Astrocyte of the hippocampus (primary cell): ENCODE measurements at places on chromosomes 6 and 20.
A peak's percentile ranks its signal among the peaks of the same experiment; 100 is the strongest.

- no peak for DNase-seq
Measured at GRCh38 chr6:146590492-146590891, 8.3 kb upstream of the ADGB start.

DNA sequence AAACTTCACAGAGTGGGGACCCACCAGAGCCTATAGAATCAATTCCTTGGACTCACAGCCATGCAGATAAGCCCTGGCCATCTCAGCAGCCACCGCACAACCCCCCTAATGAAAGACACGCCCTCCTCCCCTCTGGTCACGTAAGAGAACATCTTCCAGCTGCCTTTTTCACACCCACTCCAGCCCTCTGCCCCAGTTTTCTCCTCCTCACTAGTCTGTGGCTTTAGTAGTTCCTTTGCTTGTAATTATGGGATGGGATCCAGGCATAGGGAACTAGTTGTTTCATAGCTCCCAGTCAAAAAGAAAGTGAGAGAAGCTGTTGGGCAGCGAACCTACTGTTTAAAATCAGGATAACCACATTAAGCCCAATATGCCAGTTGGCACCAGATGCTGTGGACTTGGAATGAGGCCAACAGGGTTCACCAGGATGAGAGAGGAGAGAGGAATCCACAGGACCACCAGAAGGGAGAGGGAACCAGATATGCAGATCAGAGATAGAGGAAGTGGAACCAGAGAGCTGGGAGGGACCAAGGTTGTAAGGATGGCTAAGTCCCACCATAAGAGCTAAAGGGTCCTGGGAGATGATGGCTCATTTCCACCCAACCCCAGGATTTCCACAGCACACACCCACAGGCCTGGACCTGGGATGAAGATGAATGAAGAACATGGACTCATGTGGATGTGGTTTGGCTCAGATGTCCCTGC, 9.0 kb upstream of the BTN3A1 start:
- peak; percentile 12 for DNase-seq

DNA sequence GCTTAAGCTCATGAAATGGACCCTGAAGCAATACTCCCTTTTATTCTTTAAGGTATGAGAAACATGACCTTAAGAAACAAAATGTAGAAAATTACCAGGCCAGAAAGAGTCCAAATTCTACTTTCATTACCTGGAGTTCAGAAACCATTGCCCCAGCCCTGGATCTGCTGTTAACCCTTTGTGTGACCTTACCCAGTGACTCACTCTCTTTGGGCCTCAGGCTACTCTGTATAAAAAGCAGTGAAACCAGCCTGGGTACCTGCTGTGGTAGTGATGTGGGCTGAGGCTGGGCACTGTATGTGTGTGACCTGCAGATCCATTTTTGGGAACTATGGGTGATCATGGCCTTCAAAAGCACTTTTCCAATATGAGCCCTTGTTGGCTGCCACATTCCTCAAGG, 47.2 kb downstream of the SLC9A8 start:
- no peak for DNase-seq

GRCh38 chr6:148700047-148700715, 46.6 kb upstream of the UST start:
- no peak for DNase-seq

GRCh38 chr6:107820338-107821261, 3.5 kb downstream of the SCML4 start:
- peak; percentile 68 for DNase-seq

DNA sequence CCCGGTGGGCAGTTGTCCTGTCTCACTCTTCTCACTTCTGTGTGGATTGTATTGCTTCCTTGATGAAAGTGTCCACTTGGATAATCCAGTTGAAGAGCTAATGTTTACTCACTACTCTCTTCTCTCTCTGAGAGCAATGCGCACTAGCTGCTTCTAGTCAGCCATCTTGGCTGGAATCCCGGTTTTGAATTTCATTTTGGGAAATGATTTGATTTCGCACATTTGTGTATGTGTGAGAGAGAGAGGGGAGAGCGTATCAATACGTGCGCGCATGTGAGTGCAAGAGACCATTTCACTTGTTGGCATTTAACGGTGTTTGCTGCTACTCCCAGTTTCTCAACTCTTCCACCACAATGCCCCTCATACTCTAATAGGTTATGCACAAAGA, 67.8 kb downstream of the KLHL32 start:
- DNase-seq: no peak

GRCh38 chr6:14051355-14051754, 66.2 kb upstream of the CD83 start:
- no peak for DNase-seq

DNA sequence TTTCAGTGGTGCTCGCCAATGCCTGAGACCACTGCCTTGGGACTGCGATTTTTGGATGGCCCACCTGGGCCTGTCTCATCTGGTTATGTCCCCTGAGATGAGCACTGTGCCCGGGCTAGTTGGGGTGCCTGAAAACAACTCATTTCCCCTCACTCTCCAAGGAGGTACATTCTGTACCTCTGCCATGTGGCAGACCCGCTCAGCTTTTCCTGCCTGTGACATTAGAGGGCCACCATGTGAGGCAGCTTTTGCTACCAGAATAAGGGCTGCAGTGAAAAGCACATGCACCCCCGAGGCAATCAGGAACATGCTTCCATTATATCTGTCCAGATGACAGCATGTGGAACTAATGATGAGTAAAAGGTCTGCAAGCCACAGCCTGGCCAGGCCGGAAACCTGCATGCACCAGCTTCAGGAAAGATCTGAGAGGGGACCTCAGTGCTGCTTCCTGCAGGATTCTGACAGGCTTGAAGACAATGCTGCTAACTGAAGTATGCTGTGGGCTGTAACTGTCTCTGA, 11.3 kb upstream of the SRSF6 start:
- DNase-seq: no peak

DNA sequence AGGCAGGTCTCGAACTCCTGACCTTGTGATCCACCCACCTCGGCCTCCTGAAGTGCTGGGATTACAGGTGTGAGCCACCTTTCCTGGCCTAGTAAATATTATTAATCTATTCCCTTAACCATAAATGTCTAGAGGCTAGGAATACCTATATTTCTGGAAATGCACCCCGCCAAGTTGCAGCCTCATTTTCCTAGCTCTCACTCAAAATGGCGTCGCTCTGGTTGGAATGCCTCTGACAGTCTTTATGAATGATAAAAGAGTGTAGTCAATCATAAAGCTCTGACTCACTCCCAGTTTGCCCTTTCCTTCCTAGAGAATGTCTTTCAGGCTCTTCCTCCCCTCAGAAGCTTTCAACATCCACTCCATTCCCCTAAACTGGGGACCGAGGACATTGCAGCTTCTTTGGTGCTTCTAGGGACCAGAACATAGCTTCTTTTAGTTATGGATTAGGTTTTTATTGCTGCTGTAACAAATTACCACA, 14.1 kb upstream of the TRIM26 start:
- no peak for DNase-seq

DNA sequence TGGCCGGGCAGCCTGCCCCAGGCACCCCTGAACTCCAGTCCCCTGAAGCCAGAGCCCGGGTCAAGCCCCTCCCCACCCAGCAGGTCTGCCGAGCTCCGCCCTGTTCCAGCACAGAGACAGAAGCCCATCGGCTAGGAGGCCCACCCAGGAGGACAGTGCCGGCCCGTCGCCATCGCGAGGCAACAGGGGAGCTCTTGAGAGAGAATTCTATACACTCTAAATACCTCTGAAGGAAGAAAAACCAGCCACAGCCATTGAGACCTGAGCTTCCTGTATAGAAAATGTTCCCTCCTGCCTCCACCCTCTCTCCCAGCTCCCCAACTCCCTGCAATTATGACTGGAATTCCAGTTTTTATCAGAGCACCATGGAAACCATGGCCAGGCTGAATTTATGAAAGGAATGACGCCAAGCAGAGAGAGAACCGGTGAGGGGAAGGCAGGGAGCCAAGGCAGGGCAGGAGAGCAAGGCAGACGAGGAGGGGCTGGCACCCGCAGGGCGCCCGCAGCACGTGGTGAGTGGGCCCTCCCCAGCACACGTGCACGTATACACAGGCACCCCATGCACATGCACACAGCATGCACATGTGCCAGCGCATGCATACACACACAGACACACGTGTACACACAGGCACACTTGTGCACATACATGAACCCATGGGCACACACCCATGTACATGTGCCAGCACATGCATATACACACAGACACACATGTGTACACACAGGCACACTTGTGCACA, 27.6 kb upstream of the MRGBP start:
- DNase-seq: peak; percentile 88

GRCh38 chr6:155867682-155868081, 412.0 kb upstream of the NOX3 start:
- no peak for DNase-seq

DNA sequence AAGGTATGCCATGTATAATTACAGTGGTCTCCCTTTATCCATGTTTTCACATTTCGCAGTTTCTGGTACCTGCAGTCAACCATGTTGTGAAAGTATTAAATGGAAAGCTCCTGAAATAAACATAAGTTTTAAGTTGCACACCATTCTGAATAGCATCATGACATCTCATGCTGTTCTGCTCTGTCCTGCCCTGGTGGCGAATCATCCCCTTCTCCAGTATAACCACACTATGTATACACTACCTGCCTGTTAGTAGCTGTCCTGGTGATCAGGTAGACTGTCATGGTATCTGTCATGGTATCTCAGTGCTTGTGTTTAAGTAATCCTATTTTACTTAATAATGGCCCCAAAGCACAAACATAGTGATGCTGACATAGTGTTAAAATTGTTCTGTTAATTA, 97.1 kb downstream of the ZFAND3 start:
- no peak for DNase-seq

- peak; percentile 67 for DNase-seq
Measured at GRCh38 chr6:42118162-42119001, 24.0 kb downstream of the C6orf132 start.

DNA sequence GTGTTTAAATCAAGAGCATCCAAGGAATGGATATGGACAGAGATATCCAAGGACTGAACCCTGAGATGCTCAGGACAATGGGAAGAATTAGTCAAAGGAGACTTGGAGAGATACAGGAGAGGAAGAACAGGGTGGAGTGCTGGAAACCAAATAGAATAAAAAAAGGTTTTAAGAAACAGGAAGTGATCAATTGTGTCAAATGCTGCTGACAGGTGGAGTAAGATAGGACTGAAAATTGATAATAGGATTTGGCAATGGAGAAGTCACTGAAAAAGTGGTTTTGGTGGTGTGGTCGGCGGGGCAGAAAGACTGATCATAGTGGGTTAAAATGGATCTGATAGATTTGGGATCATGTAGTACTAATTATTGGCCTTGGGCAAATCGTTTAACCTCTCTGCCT, 37.9 kb upstream of the PNRC1 start:
- DNase-seq: no peak

GRCh38 chr6:109452181-109452580, 3.4 kb downstream of the MICAL1 start:
- no peak for DNase-seq

GRCh38 chr6:109024368-109024767, 70.3 kb downstream of the SESN1 start:
- DNase-seq: no peak

DNA sequence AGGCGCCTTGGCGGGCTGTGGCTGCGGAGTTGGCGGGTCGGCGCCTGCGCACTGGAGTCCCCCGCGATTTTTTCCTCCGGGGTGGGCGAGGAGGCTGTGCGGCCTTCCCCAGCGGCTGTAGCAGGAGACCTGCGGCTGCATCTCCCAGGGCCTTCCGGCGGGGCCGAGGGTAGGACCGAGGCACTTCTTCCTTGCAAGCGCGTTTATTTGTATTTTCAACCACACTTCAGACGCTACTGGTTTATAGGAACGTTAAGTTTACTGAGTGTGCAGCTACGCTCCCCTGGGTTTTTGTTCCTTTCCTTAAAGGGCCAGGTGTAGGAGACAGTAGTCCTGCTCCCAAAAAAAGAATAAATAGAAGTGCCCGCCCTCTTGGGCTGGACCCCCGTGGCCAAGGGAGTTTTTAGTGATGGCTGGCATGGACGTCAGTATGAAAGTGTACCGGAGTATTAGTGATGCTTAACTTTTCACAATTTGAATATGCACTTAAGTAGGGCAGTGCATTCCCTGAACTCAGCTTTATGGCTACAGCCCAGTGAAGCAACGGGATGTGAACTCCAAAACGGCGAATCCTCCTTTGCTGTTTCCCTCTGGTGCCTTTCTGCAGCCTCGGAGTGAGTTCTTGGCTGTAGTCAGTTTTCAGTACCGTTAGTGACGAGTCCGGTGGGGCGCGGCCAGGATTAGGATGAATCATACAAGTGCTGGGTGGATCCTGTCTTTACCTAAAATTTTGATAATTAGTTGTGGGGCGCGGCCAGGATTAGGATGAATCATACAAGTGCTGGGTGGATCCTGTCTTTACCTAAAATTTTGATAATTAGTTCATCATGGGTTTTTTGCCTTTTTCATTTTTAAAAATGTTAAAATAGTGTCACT, 1.0 kb upstream of the FBXO5 start:
- peak; percentile 81 for DNase-seq

DNA sequence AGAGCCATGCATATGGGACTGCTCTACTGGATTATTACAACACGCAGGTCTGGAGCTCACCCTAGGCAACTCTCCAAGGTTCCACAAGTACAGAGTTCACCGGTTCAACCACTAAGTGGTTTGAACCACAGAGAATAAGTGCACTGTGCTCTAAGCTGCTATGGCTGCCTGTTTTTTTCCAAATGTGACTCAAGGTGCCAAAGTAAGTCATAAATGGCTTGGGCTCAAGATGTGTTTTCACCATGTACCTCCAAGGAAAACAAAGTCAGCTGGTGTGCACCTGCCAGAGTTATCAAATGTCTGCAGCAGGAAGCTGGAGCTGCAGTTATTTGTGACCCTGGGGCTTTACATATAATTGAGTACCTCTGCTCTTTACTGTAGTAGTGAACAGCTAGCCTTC, 76.7 kb downstream of the PREP start:
- peak; percentile 46 for DNase-seq

DNA sequence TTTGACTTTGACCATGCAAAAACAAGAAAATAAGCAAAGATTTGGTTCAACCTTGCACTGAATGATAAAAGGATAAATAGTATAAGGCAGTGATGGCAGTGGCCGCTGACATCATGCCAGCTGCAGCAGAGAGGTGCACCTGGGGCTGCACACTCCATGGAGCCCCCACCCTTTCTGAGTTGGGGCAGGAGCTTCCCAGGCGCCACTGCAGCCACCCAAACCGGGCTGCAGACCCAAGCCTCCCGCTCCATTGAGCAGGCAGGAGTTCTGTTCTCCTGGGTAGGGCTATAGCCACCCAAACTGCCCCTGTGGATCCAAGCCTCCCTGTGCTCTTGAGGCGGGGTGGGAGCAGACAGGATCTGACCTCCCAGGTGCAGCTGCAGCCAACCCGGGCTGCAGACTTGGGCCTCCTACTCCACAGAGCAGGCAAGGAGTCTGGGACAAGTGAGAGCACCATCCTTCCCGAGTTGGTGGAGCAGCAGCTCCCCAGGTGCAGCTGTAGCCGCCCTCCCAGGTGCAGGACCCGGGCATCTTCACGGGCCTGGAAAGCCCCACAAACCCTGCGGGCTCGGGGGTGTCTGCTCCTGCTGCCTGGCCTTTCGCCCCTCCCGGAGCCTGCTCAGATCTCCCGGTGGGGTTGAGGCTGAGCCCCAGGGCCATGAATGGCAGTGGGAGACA, 537.9 kb downstream of the TENT5A start:
- no peak for DNase-seq

- DNase-seq: peak; percentile 37
Measured at GRCh38 chr6:684831-685636, 7.9 kb downstream of the EXOC2 start.
